ENCODE measurements at places on chromosomes 5 and 9.

- DNase-seq: no peak
These were observed 7.6 kb downstream of the DRD1 start for GRCh38 chr5:175436359-175436758.

DNA sequence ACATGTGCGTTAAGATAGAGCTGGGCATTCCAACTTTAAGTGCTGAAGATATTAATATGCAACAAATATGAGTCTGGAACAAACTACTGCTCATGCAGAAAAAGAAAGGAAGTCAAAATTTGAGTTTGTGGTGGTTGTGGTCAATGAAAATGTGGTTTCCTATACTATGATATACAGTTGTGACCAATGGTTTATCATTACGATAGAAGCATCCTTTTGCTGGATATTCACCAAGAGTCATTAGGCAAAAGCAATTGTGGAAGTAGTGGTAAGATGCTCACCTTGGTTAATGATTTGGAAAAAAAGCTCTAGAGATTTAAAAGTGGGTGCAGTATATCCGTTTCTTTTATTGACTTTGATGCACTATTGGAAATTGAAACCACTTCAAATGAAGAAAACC is 1007.0 kb downstream of the NR2F1-AS1 start:
- no peak for DNase-seq

DNA sequence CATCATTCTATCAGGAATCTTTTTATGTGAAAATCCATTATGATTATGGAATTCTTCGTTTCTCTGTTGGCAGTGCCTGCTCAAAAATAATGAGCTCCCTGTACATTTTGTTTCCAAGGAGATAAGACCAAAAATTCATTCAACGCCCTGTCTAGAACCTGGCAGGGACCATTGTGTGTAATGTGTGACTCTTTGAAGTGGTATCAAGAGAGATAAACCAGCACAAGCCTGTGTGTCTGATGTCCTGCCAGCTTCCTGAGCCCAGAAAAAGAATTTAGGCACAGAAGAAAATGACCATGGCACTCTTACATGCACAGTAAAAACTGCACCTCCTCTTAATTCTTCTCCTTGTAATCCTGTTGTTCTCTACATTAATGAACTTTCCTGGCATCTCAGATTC is 177.4 kb downstream of the SAXO1 start:
- no peak for DNase-seq

DNA sequence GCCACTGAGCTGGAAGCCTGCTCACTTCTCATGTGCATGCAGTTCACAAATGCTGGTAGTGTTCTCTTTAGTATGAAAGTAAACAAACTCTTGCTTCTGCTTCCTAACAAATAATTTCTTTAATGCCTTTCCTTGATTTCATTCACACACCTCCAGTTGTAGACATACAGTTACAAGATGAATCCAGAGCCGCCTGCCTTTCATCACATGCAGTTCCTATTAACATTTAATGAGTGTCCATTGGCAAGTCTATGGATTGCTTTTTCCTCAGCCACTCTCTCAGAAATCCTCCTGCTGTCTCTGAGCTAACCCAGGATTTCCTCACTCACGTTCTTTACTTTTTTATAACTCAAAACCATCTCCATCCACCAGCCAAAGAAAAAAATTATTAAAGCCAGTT is 408.6 kb downstream of the BNC2 start:
- DNase-seq: no peak

DNA sequence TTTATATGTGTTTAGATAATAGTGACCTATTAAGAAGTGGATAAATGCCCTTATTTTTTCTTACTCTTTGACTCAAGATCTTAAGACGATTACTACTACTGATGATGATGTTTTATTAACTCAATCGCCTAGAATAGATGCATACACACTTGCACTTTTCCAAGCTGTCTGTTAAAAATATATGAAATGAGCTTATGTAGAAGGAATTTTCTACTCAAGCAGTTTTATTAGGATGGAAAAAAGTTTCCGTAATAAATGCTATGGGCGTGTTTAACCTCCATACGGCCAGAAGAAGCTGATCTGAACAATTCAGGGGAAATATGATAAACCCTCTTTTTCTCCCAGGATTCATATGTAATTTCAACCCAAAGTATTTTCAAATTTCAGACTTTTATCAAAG is 455.7 kb upstream of the MPDZ start:
- DNase-seq: no peak
